Brain pericyte (primary cell): ENCODE measurements at places on chromosomes 3 and 15.

DNA sequence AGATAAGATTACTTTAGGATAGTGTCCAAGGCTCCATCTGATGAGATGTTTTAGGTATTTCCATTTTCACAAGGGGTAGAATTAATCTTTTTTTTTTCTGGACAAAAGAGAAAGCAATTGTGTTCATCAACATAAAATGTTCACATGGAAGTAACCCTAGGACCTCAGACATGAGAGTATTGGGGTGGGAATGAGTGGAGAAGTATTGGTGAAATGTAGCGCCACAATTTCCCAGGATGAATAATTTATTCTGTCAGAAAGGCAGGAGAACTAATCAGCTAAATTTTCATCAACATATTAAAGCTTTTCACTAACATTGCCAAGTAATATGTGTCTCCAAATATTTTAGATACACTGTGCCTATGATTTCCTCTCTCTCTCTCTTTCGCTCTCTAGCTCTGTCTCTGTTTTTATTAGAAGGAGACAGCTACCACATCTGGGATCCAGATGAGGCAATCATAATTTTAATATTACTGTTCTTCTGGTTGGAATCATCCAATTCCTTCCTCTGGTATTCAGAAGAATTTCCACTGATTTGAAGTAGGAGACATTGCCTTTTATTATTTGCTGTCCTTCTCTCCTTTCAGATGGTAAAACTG lies 21.6 kb upstream of the ZNF280D start:
- DNase-seq, result no peak

DNA sequence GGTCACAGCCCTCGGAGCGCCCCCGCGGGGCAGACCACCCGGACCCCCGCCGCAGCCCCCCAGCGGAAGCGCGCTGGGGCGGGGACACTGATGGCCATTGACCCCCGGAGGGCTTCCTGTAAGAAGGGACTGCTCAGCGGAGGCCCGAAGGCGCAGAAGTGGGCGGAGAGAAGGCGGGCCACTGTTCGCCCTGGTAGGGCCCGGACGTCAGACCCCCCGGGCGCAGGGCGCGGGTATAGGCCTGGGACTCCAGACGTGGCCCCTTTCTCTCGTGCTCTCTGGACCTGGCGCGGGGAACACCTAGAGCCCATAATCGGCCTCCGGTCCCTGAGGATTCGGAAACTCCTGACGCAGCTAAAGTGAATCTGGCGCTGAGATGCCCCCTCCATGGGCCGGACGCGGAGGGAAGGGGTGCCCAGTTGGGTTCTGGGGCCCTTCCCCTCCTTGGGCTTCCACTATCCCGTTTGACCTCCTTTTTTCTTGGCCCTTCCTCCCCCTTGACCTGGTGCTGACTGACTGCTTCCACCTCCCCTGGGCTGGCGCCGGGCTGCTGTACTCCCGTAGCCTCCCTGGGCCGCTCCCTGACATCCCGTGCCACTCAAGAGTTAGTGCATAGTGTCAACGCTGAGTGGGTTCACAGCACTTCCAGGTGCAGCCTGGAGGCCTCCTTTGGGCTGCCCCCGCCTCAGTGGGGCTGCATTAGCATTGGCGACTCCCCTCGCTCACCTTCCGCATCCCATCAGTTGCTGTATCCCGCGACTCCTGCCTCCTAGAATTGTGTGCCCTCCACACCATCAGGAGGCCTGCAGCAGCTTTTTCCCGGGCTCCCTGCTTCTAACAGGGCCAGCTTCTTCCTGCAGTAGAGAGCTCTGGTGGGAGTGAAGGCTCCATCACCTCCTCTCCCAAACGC lies 694 bp downstream of the ABTB1 start:
- no peak for DNase-seq

DNA sequence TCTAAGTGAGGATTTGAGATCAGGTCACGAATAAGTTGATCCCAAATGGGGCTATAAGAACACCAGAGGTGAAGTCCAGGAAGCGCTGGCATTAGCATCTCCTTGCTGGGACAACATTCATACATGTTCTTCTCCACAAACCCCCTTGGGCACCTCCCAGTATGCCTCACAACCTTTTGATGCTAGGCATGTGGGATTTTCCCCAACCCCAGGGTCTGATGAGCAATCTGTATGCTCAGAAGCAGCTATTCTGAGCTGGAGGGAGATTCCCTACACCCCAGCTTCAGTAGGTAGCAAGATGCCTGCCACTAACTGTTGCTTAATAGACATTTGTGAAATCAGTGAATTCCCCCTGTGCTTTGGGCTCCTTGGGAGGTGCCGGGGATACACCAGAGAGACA lies 32.2 kb downstream of the SLC6A11 start:
- no peak for DNase-seq

DNA sequence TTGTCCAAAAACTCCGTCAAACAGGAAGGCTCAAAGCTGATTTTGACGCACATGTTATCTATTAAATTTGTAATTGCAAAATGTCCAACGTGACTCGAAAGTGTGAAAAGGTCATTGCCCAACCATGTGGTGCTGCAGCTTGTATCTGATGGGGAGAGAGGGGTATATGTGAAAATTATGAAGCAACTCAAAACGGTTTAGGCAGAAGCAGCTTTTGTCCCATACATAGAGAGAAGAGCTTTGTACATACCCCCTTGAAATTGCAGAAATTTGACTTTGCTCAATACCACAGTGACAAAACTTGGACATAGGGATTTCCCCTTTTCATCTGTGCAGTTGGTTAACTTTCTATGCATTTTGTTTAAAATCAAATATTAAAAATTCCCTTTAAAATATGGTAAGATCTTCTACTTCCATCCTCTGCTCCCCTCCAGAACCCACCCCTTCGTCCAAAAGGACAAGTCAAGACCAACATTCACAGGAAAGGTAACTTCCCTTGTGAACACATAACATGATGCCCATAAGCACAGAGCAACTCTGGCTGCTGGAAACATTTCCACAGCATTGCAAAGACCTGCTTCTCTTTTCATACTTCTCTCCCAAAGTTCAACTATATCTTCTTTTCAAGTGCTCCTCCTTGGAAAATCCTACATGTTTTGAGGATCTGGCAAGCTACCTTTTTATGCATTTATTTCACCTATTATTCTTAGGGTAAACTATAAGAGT lies 253.7 kb upstream of the THBS1 start:
- DNase-seq, result no peak

DNA sequence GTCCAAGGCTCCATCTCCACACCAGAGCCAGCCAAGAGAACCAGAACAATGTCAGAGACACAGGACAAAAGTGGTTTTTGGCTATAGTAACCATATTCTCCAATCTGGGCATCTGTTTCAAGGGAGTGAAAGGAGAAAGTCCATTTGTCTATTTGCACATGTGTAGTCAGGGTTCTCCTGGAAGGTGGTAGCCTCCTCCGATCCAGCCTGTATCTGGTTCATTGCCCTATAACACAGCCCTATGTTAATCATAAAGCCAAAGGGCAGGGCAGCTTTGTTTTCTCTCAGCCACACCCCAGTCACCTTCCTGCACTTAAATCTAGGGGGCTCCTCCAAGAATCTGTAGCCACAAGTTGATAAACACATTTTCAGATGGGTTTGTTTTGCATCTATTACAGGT lies 128.1 kb upstream of the ADPGK start:
- DNase-seq, result no peak

DNA sequence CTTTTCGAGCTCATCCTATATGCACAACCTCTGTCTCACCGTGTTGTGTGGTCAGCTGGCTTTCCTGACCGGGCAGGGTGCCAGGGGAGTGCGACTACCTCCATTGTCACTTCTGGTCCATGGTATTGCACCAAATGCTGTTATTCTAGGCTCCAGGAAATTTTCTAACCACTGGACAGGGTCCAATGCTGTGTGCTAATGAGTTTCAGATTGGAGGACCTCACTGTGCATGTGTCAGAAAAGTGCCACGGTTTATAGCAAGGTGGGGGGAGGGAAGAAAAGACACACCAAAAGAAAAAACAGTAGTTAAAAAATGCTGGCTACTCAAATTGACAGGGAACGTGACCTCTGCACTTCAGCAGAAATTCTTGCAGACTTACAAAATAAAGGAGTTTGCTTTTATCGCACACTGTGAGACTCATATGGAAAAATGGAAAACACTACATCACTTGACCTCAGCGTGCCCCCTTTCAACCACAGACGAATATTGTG lies 480.1 kb downstream of the FOXP1 start:
- DNase-seq, result no peak
